NCI-H187 treated with DMSO at 0.1 percent for 48 hours (cell line): ENCODE measurements at places on chromosomes 3 and 15.

- no peak for DNase-seq
These were observed 42.4 kb downstream of the RASA2 start for GRCh38 chr3:141529256-141529655.

- no peak for DNase-seq
These were observed 856.0 kb downstream of the FHIT start for GRCh38 chr3:60395173-60395762.

GRCh38 chr15:92645731-92646130 lies 9.8 kb downstream of the FAM174B start:
- DNase-seq: no peak

GRCh38 chr15:80384432-80384831 lies 19.8 kb upstream of the ARNT2 start:
- DNase-seq: no peak

- no peak for DNase-seq
These were observed 37.8 kb downstream of the LSM3 start for GRCh38 chr3:14216257-14217048.

- DNase-seq: no peak
These were observed 38.3 kb upstream of the IL12A start for GRCh38 chr3:159950156-159950898.

GRCh38 chr3:33071181-33071580 lies 25.8 kb downstream of the GLB1 start:
- no peak for DNase-seq

DNA sequence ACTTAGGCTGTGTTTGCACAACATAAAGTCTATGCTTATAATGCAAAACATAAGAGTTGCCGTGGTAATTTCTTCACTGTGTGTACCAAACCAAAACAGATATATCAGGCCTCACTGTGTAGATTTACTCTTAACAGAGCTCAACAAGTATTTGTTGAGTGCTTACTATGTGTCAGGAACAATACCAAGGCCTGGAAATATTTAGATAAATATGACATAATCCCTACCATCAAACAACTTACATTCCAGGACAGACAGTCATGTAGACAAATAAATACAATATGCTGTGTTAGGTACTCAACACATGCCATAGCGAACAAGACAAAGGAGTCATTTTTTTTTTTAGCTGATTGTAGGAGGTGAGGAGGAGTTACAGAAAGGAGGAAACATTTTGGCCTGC lies 554.0 kb downstream of the NSUN3 start:
- DNase-seq: no peak

GRCh38 chr15:59434481-59434880 lies 3.5 kb upstream of the FAM81A start:
- no peak for DNase-seq

- no peak for DNase-seq
These were observed 433.3 kb downstream of the FOXP1 start for GRCh38 chr3:71149959-71150954.

DNA sequence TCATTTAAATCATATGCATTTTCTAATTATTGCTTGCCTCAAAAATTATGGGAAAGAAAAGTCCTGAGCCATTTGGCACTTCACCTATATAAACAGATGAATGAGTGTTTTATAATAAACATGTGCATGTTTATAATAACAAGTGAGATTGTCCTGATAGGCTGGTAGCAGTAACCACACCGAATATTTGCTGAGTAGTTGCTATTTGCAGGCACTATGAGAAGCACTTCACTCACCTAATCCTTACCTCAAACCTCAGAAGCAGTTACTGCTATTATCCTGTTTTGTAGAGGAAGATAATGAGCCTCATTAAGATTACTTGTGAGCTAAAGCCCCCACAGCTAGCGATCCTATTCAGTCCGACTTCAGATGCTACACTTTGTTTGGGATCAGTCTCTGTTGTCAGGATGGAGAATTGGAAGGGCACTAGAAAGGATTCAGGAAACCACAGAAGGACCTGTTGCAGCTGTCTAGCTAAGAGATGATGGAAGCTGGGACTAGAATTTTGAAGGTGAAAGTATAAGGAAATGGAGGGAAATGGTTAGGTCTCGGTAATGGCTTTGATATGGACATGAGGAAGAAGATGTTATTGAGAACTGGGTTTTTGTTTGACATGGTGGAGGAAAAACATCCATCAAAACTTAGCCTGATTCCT lies 28.4 kb upstream of the MAGI1 start:
- peak; percentile 64 for DNase-seq

- peak; percentile 40 for DNase-seq
These were observed at the start of gene SCG3 for GRCh38 chr15:51681303-51681963. TSS of gene SCG3 (plus strand) at chr15:51681503. CDS start at chr15:51681756, 253 bp downstream.

DNA sequence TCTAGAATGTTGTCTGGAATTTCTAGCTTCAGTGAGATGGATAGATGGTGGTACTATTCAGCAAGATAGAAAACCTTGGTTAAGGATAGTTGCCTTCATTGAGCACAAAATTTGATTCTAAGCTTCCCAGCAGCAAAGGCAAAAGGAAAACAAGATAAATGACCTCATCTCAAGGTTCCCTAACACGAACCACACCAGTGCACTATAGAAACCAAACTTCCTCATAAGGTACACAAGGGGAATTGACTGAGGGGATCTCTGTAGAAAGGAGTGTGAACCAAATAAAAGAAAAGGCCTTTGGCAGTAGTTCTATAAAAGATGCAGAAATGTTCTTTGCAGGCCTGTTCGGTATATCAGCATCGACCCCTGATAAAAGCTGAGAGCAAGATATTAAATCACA lies 288.9 kb downstream of the SHQ1 start:
- no peak for DNase-seq

- DNase-seq: no peak
These were observed 194.1 kb downstream of the TPRG1 start for GRCh38 chr3:189365609-189366564.

DNA sequence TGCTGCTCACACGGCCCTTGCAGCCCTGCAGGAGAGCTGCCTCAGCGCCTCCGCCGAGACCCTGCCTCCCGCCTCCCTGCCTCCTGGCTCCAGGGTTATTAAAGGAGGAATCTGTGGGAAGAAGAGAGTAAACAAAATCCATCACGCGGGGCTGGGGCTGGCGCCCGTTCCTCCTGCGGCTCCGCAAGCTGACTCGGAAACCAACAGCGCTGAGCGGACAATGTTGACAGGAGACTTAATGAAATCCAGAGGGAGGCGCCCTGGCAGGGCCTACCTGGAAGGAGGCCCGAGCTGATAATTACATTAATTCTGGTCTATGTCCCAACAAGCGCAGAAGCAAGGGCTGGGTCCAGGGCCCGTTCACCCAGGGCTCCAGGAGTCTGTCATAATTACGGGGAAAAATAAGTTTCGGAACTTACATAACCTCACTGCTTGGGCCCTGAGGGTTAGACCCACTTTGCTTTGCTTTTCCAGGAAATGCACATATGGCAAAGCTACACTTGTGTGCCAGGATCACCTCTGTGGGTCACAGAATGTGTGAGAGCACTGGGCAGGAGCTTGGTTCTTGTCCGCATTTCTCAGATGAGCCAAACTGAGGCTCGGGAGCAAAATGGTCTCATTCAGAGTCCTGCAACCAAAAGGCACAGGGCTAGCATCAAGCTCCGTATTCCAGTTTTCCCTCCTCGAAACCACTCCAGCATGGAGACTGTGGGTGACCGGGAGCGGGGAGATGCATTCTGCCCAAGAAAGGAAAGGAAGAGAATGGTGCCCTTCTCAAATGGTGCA lies 43.8 kb upstream of the SLC6A6 start:
- DNase-seq: no peak

DNA sequence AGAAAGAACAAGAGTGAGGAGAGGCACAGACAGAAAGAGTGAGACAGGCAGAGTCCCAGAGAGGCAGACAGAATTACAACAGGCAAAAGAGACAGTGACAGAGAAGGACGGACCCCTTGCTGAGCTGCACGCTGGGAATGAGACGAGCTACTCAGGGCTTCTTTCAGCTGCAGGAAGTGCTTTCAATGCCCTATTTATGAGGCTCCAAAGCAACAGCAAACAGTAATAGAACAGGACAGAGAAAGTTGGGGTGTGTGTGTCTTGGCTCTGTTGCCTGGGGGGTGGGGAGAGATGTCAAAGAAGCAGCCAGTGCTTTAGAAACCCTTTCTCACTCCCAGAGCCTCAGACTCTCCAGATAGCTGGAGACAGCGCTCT lies 502 bp upstream of the TIMP4 start:
- DNase-seq: no peak

GRCh38 chr3:195255571-195256501 lies 15.1 kb downstream of the XXYLT1 start:
- DNase-seq: no peak

DNA sequence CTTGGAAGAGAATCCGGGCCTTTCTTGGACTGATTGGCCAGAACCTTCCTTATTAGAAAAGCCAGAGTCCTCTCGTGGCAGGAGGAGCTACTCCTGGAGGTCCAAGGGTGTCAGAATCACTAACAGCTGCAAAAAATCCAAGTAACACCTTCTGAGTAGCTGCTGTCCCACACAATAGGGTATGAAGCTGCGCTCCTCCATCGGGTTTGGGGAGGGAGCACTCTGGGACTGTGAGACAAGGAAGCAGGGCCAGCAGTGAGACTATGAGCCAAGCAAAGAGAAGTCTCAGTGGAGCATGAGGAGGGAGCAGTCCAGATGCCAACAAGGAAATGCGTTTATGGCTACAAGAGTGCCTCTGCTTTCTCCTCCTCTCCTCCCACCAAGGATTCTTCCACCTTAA lies 21.7 kb downstream of the SEMA3G start:
- DNase-seq: no peak

DNA sequence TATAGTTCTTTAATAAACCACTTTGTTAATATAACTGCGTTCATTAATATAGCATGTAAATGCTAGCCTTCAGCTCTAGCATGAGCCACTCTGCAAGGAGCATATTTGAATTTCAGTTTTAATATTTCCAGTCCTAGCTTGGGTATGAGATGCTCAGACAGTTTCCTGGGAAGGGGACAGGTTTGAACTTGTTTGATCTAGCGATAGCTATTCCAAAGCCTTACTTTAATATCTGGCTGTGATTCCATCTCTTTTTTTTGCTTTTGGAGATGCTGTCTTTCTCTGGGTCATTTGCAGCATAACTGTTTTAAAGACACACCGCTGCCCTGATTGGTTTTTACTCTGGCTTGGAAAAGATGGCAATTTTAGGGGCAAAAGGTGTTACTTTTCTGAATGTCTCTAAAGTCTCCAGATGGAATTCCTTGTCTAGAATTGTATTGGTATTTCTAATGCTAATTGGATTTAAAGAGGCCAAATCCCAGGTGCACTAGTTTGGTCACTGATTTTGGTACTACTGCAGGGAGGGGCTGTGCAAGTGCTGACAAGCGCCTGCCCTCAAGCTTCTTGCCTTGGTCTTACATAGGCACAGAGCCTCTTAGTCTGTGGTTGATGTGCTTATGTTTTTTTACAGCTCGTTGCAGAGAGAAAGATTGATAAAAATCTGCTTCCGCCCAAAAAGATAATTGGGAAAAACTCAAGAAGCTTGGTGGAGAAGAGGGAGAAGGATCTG lies 2.8 kb downstream of the NISCH start:
- no peak for DNase-seq

- no peak for DNase-seq
These were observed 16.7 kb upstream of the ERICH6 start for GRCh38 chr3:150720444-150720843.

DNA sequence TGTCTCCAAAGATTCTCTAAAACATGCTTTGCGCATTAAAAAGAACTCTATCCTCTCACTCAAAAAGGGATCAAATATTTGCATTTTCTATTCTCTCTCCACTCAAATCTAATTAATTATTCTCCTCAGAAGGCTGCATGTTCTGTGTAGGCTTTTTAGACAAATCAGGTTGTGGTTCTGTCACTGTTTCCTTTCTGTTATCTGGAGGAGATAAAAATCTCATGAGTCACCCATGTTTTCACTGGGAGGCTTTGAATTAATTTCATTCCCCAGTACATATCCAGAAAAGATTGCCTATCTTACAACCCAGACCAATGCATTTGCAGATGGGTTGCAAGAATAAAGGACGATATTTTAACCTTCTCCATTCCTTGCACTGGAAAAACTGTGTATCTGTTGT lies 446.5 kb downstream of the GRM7 start:
- no peak for DNase-seq
